ENCODE measurements at places on chromosomes 7 and 10.

GRCh38 chr7:138228769-138229168 is 152.5 kb downstream of the AKR1D1 start:
- DNase-seq, result no peak

DNA sequence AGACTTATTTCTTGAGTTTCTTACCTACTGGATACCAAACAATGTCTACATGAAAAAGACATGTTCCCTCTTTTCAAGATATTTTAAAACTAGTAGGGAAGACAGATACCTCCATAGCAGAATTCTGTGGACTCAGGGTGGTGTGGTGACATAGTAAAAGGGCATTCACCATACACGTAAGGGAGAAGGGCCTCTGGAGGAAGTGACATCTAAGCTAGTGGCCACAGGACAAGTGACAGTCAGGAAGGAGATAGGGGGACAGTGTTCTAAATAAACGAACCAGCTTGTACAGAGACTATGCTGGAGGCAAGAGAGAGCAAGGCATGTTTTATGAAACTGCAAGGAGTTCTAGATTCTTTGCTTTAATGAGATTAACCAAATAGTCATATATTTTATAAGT is 321.7 kb upstream of the LRGUK start:
- DNase-seq, result no peak

DNA sequence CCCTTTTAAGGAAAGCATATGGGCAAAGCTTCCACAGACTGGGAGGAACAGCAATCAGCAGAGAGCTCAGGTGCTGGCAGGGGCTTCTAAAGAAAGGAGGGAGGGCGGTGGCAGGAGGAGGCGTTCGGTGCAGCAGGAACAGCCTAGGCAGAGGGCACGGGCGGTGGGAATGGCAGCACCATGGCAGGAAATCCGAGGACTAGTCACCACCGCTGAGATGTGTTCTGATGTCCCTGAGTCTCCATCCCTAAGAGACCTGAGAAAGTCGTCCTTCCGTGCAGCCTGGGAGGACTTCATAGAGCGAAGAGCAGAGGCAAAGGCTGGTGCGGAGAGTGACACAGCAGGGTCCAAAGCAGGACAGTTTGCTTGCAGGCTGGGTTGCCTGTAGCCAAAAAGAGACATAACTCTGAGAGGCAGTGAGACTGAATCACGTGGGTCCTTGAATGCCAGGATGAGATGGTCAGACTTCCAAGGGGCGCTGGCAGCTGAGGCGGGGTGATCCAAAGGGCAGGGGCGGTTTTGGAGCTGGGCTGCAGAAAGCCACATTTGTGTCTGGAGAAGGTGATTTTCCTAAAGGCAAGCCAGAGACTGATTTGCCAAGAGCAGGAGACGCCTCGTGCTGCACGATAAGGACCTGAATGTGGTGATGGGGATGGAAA is 35.8 kb upstream of the GRID1 start:
- peak; percentile 56 for DNase-seq

DNA sequence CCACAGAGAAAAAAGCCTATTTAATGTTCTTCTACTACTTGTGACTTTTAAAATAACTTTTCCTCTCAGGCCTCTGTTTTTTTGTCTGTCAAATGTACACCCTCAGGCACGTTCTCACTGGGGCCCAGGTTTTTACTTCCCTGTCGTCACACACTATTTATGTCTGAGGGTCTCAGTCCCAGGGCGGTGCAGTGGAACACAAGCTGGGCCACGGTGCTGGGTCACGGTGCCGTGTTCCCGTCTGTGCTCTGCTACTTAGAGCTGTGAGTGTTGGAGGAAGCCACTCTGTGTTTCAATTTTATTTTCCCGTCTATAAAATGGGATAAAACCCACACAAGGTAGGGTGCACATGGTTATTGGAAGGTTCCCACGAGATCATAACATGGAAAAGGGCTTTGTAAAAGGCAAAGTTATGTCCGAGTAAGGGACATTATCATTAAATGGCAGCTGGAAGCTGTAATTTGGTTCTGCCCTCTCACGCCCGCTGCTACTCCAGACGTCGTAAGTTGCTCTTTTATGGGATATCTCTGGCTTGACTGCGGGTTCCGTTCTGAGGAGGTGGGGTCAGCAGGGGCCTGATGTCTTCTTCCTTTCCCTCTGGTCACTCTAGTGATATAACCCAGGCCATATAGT is 25.2 kb downstream of the ZNF775 start:
- peak; percentile 68 for DNase-seq

- no peak for DNase-seq
Observed at GRCh38 chr7:112500619-112501018, 19.8 kb downstream of the LSMEM1 start.

GRCh38 chr7:143497008-143497795 is 19.5 kb downstream of the TAS2R41 start:
- no peak for DNase-seq

DNA sequence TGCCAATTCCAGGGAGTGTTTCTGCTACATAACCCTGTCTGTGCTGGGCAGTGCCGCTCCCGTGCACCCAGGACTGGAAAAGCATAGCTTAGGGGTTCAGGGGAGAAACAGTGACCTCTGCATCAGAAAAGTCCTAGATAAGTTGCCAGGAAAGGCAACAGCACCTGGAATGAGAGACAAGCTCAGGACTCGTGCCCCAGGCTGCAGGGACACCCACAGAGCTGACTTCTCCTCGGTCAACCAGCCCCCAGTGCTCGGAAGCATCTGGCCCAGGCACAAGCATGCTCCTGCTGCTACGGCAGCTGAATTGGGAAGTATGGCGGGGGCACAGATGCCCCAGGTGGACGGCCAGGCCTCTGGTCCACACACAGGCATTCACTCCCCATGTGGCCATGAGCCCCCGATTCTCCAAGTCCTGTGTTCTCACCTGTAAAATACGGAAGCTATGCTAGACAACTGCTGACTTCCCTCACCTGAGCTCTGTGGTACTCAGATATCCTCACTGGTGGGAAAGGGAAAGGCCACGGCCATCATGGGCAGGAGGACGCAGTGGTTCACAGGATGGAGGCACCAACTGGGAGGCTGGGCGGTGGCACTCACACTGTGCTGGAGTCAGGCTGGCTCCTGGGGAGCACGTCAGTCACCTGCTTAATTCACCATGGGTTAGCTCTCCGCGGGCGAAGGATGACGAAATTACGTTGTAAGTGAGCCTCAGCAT is 220.5 kb downstream of the PTPRN2 start:
- DNase-seq, result no peak

- DNase-seq, result no peak
Observed at GRCh38 chr7:1120791-1121190, 32.9 kb downstream of the GPER1 start.

DNA sequence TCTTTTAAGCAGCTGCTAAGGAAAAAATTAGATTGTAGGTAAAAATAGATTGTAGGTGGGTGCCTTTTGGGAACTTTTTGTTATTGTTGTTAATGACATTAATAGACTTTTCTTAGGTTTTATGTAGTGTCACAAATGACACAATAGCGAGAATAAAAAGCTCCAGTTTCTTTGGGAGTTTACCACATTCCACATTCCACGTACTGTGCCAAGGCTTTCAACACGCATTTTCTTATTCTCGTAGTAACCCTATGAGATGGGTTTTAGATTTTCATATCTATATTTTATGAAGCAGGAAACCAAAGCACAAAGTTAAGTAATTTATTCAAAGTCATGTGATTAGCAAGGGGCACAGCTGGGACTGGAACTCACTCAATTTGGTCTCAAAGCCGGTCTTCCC is 103.8 kb downstream of the XRCC2 start:
- DNase-seq, result no peak

DNA sequence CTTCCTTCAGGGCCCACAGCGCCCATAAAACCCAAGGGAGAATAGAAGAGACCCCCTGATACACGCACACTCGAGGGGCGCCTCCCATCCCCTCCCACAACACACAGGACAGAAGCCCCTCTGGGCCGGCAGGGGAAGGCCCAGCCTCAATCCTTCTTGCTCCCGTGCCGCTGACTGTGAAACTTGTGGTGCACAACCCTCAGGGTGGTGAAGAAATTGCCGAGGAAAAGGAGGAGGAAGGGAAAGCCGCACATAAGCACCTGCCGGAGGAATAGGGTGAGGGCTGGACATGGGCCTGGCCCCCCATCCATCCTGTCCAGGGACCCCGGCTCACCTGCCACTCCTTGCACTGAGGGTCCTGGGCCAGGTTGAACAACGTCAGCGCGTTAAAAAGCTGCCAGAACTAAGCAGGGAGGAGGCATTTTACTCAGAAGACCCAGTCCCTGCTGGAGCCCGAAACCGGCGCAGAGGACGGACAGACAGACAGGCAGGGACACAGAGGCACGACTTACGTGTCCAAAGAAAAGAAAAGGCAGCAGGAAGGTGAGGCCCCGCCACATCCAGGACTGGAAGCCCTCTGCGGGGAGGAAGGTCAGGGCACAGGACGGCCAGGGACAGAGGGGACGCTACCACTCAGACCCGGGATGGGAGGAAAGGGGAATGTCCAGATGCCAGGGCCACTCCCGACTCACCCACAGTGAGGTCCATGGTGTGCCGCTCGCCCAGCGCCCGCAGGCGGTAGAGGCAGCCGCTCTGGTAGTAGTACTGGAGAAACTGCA is 7.2 kb downstream of the TMEM120A start:
- DNase-seq, result no peak

- DNase-seq, result no peak
Observed at GRCh38 chr10:43236176-43236850, 30.6 kb downstream of the RASGEF1A start.

DNA sequence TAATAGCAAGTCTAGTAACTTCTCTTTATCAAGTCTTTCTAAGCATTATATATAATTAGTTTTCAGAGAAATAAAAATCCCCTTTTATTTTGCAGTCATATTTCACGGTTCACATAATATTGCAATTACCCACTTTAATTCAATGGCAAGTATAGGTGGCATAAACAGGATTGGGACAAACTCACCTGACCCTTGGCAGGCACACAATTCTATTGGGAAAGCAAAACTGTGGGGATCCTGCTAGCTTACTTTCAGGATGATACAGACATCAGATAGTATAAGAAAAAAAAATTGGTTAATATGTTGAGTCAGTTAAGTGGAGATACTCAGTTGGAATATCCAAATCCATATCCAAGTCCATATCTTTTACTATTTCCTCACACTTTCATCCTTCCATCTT is 294.8 kb downstream of the SNX13 start:
- DNase-seq, result no peak

- no peak for DNase-seq
Observed at GRCh38 chr7:26370011-26370410, 78.3 kb downstream of the SNX10 start.

DNA sequence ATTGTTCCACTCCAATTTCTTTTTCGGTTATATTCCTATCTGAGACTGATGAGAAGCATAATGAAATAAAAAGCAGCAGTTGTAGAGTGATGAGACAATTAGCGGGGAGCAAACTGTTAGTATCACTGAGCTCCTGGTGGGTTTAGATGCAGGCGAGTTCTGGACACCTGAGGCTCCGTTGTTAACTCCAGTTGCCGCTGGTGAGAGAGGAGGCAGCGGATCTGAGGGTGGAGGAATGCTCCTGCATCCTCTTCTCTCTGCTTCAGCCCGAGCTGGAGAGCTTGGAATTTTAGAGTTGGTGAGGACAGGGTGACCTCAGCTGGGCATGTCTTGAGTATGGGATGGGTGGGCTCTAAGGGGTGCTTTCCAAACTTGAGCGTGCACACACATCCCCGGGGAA is 31.4 kb downstream of the LRMDA start:
- peak; percentile 21 for DNase-seq

DNA sequence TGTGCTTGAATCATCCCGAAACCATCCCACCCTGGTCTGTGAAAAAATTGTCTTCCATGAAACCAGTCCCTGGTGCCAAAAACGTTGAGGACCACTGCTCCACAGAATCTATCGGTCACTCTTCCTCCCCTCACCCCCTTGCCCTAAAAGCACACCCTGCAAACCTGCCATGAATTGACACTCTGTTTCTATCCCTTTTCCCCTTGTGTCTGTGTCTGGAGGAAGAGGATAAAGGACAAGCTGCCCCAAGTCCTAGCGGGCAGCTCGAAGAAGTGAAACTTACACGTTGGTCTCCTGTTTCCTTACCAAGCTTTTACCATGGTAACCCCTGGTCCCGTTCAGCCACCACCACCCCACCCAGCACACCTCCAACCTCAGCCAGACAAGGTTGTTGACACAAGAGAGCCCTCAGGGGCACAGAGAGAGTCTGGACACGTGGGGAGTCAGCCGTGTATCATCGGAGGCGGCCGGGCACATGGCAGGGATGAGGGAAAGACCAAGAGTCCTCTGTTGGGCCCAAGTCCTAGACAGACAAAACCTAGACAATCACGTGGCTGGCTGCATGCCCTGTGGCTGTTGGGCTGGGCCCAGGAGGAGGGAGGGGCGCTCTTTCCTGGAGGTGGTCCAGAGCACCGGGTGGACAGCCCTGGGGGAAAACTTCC is 784 bp upstream of the SERPINE1 start:
- no peak for DNase-seq

DNA sequence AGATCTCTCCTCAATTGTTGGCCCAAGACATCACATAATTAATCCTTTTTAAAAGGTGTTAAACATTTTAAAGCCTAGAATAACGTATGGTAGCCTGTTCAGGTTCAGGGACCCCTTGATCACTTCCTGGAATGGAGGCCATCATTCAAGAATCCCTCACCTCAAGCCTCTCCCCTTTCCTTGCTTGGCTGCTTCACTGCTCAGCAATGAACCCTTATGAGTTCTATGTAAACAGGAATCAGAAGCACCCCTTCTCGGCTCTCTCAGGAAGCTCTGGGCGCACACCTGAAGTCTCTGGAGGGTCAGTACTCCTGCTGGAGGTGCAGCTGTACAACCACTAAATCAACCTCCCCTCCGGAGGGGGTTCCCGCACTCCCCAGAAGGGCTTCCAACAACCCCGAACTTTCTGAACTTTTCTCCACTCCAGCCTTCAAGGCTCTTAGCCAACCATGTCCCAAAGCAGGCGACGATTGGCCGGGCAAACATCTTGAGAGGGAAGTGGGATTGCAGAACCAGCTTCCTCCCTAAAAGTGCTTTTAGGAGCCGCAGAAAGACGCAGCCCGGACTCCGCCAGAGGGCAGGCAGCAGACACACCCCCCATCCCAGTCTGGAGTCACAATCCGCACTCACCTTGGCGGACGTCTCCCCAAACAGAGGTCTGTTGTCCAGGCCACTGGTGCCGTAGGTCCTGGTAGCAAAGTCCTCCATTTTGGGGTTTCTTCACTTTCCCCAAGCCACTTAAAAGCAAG is 562 bp downstream of the TMEM243 start:
- DNase-seq, result no peak

GRCh38 chr10:44993226-44993921 is 7.3 kb upstream of the ZNF22 start:
- peak; percentile 30 for DNase-seq

DNA sequence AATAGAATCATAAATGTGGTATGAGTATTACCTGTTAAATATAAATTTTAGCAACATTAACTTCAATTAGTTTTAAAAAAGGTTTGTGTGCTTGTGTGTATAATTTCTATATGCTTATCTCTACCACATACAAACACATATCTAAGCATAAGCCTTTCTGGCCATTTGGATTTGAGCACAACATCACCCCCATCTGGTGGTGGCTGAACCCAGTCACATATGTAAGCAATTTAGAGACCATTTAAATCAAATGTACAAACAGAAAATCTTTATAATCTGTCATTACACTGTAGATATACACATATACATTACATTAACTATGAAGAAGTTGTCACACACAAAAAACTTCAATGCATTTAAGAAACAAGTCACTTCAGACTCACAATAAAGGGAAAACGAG is 31.7 kb downstream of the GPR22 start:
- DNase-seq, result peak; percentile 34

- DNase-seq, result no peak
Observed at GRCh38 chr7:122261016-122261415, 43.5 kb downstream of the FEZF1 start.

All from NCI-H146 (cell line).